Left renal cortex interstitium (tissue), 4 donors: ENCODE measurements at places on chromosomes 13 and 19. TPM values are rescaled to one million over a fixed set of nuclear protein-coding genes. Genes with fewer than 3 reads are reported as not detected.
A peak's percentile ranks its signal among the peaks of the same experiment; 100 is the strongest.

Gene ZNF626
- 25.6 TPM for polyA plus RNA-seq

Gene HSD17B14
- 36.6 TPM for polyA plus RNA-seq

Gene NEK3
- 34.4 TPM for polyA plus RNA-seq

Gene DAND5
- not detected for polyA plus RNA-seq

Gene CEBPA
- 3.5 TPM for polyA plus RNA-seq

Gene PLK5
- 0.41 TPM for polyA plus RNA-seq

Gene DAZAP1
- 110 TPM for polyA plus RNA-seq

DNA sequence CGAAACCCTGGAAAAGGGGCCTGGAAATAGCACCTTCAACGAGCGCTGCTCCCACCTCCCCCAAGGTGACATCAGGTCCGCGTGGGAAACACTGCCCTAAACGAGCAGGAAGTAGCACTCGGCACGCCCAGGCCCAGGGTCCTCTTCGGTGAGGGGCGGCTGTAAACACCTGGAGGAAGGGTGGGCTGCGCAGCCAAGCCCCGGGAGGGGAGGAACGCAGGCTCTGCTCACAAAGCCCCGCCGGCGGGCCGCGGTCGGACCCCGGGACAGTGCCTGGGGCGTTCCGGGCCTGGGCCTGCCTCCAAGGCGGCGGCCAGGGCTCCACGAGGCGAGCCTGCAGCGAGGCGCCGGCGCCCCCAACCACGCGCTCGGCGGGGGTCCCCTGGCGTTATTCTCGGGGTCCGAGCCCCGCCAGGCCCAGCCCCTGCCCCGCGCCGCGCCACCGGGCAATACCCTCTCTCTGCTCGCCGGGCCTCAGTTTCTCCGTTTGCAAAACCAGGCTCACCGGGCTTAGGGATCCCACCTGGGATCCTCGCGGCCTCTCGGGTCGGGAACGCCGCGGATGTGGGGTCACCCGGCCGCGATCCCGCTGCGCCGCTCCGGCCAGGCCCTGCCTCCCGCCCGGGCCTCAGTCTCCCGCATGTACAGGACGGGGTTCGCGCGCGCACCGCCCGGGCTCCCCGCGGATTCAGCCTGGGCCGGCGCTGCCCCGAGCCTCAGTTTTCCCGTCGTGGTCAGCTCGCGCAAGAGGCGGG, 630 bp downstream of the RNF126 start:
- DNase-seq, result no peak

DNA sequence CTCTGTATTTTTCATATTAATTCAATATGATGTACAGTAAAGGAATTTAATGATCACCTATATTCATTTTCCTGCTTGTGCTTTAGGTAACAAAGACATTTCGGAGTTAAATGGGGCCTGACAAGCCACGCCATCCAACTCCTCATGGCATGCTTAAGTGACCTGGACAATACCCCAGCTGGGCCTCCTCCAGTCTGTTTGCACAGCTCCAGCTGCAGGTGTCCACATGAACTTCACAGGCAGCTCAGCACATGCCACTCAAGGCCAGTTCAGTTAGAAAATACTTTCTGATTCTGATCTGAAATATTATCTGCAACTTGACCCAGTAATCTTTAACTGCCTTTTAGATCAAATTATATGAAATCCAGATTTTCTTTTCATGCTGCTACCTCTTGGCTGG, 89.6 kb upstream of the SLC15A1 start:
- no peak for DNase-seq

- no peak for DNase-seq
Measured at GRCh38 chr13:94218951-94219350, 260.5 kb downstream of the DCT start.

DNA sequence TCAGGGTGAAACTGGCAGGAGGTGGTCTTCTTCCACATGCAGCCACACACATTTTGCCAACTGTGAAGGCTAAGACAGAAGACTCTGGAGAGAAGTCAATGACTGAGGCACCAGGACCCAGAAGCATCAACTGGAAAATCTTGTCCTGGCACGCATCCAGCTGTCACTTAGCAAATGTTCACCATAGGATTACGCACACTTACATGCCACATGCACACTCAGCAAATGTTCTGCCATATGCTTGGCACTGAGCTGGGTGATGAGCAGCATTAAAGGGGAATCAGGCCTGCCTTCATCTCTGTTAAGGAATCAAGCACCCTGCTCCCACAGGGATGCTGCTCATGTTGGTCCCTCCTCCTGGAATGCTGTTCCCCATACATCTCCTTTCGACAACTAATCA, 5.1 kb downstream of the ZNF599 start:
- no peak for DNase-seq

DNA sequence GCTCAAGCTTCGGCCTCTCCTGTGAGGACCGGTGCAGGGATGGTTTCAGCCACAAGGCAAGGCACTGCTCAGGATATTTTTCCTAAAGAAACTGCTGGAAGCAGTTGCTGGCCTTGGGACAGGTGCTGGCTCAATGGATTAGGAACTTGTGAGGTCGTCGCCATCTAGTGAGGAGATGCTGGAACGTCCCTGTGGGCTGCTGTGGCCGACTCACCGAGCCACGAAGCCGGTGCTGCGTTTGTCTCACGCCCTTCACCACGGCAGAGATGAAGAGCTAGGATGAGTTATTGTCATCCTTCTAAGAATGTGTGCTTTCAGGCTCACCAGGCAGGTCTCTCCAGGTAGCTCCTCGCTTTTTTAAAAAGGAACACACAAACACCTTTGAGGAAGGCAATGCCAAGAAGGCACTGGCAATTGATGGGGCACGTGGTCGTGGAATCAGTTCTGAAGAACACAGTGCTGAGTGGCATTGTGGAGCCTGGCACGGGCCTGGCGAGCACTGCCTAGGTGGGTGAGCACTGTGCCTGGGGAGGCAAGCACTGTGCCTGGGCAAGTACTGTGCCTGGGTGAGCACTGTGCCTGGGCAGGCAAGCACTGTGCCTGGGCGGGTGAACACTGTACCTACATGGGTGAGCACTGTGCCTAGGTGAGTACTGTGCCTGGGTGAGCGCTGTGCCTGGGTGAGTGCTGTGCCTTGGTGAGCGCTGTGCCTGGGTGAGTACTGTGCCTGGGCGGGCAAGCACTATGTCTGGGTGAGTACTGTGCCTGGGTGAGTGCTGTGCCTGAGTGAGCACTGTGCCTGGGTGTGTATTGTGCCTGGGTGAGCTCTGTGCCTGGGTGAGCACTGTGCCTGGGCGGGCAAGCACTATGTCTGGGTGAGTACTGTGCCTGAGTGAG, 140.4 kb downstream of the TEX29 start:
- DNase-seq, result peak; percentile 22

- DNase-seq, result no peak
Measured at GRCh38 chr19:38654628-38655055, 7.2 kb downstream of the ACTN4 start.

DNA sequence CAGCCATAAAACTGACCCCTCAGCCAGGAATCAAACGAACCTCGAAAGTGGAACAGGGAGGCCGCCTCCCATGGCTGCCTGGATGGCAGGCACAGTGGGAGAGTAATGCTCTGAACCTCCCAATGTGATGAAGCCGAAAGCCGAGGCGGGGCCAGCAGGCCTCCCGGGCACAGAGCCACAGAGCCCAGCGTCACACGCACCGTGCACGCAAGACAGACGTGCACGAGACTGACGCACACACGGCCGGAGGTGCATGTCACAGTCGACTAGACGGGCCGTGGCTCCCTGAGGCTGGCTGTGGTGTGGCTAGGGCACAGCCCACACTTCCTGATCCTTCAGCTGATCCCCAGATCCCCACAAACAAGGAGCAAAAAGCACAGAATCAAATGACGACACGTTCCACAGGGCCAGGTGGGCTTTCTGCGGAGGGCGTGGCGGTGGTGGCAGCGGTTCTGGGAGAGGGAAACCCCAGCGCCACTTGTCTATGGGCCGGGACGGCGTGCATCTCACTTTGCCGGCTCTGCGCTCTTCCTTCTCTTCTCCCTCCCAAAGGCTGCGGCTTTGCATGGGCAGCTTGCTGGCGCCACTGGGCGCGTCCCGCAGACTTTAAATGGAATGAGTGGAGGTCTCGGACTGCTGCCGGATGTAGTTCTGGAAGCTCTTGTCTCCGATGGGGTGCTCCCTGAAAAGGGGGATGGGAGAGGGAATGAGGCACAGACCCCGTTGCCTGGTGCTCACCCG, 5.0 kb upstream of the C13orf46 start:
- no peak for DNase-seq

GRCh38 chr13:44389060-44389666, 15.5 kb downstream of the SERP2 start:
- no peak for DNase-seq

DNA sequence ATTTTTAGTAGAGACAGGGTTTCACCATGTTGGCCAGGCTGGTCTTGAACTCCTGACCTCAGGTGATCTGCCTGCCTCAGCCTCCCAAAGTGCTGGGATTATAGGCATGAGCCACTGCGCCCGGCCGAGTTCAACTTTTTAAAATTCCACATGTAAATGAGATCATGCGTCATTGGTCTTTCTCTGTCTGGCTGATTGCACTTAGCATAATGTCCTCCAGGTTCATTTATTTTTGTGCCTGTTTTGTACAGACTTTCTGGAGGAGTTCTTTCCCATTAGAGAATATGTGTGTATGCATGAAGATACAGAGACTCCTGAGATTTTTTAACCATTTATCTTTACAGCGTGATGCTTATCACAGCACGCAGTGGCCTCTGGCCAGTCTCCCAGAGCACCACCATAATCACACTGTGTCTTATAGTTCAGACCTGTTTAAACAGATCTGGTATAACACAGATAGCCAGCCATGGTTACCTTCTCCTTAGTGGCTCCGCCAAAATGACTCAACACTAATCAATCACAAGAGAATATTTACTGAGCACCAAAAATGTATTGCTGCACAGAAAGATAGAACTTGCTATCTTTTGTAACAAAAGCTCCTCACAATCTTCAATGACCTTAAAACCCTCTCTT, 11.4 kb upstream of the STARD13 start:
- no peak for DNase-seq

GRCh38 chr19:49403404-49404187, 15.5 kb downstream of the KASH5 start:
- no peak for DNase-seq

- DNase-seq, result no peak
Measured at GRCh38 chr19:49165865-49166301, 8.3 kb downstream of the TRPM4 start.

DNA sequence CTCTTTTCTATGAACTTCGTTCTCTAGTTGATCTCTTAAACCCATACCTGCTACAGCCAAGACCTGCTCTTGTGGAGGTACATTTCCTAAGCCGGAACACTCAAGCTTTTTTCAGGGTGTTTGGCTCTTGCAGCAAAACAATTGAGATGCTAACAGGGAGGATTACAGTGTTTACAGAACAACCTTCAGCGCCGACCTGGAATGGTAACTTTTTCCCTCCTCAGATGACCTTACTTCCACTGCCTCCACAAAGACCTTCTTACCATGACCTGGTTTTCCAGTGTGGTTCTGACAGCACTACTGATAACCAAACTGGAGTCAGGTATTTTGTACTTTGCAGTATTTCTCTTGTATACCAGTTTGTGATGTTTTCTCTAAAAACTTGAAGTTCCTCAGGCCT, 506 bp downstream of the KCNRG start:
- no peak for DNase-seq

DNA sequence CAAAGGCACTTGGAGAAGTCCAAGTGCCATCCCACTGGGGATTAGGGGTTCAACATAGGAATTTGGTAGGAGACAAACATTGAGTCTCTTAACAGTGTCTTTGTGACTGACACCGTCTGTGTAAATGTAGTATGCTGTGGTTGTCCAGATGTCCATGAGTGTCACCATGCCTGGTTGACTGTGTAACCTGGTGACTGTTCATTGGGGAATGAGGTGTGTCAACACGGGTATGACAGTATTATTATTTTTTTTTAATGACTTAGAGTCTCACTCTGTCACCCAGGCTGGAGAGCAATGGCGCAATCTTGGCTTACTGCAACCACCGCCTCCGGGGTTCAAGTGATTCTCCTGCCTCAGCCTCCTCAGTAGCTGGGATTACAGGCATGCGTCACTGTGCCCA, 16.2 kb downstream of the PKN1 start:
- no peak for DNase-seq

DNA sequence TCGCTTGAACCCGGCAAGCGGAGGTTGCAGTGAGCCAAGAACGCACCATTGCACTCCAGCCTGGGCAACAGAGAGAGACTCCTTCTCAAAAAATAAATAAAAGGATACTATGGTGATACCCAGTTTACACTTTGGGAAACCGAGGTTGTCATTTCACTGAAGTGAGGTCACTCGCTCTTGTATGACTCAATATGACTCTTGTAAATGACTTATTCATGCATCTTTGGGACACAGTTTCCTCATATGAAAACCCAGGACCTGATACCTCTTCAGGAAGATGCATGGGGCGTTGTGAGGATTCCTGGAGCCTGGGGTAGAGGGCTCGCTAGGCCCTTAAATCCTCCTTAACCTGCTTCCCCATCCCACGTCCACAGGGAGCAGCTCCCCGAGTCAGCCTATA, 4.5 kb downstream of the PSMD8 start:
- DNase-seq, result no peak

GRCh38 chr19:53903055-53903680, 5.9 kb upstream of the CACNG7 start:
- peak; percentile 73 for DNase-seq

- DNase-seq, result no peak
Measured at GRCh38 chr13:30959678-30960077, 27.2 kb downstream of the TEX26 start.

DNA sequence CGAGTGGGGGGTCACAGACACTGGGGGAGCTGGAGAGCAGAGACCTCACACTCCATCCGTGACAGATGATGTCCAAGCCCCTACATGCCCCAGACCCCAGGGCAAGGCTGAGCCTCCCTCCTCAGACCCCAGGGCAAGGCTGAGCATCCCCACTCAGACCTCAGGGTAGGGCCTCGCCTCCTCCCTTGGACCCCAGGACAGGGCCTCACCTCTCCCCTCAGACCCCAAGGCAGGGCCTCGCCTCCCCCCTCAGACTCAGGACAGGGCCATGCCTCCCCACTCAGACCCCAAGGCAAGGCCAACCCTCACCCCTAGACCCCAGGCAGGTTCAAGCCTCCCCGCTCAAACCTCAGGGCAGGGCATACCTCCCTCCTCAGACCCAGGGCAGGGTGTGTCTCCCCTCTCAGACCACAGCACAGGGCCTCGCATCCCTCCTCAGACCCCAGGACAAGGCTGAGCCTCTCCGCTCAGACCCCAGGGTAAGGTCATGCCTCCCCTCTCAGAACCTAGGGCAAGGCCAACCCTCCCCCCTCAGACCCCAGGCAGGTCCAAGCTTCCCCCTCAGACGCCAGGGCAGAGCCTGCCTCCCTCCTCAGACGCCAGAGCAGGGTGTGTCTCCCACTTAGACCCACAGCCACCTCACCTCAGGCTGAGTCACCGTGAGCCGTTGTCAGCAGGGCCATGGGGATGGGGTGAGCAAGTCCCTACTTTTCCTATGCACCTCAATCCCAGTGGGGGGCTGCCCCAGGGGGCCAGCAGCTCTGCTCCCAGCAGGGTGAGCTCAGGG, 1.7 kb upstream of the S1PR4 start:
- no peak for DNase-seq
